ENCODE measurements at places on chromosomes 6 and 20.

DNA sequence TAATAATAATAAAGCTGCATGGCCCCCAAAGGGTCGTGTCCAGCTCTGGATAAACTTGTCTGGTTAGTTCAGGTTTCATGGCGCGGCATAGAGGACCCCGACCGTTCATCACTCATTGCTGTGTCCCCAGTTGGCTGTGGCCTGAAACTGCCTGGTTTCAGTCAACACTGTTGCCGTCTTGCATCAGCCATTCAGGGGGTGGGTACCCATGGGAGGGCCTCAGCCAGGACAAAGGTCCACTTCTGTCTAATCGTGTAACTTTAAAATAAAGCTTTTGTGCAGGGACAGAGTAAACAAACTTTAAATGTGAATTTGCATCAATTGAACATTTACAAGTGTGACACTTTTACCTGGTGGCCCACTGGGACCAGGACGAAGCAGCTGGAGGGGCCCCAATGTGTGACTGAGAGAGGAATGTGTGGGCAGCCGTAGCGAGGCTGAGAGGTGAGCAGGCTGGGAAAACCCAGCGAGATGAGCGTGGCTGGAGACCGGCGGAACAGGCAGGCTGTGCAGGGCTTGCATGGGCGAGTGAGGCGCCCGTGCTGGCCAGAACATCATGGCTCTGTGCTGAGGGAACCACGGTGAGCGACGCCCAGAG lies 22.3 kb upstream of the UNC93A start:
- DNase-seq: no peak

DNA sequence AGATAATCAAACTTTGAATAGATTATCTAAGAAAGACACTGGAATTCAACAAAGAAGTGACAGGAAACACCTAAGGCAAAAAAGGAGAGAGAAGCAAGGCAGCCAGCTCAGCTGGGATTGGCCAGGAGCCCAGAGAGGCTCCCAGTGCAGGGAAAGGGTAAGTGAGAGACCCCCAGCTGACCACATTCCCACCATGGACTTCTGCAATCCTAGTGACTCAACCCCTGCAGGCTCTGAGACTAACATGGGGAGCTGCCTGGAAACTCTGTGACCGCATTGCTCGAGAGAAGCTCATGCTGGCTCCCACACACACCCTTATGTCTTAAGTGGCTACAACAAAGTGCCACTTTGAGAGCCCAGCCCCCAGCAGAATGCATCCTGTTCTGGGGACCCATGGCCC lies 215.1 kb downstream of the PACRG start:
- DNase-seq: no peak

- no peak for DNase-seq
Measured at GRCh38 chr6:154096316-154096715, 57.3 kb downstream of the OPRM1 start.

DNA sequence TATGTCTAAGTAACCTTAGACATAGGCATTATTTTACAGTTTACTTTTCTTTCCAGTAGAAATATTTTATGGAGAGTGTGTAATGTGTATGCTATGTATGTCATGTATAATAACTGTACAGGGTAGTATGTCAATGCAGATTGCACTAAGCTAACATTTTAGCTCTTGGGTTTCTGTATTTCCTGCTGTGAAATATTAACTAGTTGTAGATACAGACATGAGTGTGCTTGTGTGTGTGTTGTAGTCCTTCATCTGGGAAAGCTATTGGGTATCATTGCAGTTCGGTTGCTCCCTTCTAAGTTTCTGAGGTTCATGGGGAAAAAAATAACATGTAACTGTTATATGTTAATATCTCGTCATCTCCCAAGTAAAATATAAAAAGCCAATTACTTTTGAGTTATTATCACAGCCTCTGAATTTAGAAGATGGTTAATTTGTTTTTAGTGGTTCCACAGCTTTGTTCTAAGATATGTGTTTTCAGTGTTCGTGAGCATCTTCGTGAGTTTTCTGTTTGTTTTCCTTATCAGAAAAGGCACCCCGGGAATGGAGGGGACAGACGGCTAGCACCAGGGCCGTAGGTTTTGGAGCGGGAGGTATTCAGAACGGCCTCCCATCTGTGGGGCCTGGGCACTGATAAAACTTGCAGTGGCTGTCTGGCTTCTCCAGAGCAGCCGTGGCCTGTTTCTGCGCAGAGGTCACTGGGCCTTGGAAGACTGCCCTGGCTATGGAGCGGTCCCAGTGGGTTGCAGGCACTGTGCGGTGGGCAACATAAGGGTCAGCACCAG lies 215.0 kb downstream of the ARID1B start:
- no peak for DNase-seq

DNA sequence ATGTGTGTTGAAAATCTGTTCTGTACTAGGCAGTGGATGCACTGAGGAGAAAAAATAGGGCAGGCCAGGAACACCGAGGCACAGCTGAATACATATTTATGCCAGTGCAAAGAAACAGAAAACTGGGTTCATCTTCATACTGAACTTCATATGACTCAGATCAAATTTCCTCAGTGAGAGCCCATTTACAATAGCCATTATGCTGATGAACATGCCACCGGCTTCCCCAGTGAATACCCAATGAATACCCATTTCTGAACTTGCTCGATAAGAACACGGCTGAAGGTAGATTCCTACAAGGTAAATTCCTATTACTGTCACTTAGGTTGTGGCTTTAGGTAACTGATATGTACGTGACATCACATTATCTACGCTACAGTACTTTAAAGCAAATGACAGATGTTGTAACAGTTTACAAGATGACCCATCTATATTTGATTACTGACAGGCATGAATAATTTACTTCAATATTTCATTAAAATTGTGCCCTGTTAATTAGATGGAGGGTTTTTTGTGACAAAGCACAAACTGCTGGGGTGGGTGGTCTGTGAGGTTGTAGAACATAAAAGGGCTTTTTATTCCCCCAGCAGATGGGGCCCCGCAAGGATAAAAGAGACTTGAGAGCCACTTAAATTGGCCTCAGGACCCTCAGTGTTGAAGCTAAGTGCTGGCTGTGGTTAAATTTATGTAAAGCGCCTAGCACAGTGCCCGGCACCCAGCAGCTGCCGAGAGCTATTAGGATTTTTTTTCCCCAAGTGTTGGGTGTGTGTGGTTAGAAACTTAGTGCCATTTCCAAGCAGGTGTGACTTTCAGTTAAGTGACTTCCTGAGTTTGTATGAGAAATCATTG lies 264.5 kb downstream of the CD83 start:
- DNase-seq: no peak

DNA sequence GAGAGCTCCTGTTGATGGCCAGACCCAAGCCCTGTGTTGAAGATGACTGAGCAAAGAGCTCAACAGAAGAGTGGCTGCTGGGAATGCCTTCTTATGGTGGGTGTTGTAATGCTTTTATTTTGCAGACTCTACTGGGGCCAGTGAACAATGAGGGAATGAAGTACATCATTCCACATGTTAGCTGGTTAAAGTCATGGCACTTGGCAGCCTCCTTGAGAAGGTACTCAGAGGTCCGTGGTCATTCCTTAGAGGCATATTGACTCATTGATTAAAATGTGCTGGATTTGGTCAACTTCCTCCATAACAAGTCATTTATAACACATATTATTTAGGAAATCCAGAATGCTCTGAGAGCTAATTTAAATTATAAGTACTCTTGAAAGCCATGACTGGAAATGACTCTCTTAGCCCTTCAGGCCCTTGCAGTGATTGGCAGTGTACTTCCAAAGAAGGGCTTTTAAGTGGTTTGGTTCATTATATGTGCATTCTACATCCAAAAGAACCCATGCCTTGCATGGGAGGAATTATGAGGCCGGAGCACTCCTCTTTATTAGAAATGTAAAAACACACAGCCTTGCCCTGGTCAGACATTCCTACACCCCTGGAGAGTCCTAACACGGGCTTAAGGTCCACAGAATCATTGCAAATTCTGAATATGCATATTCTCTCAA lies 976.9 kb downstream of the KIF16B start:
- no peak for DNase-seq
